ENCODE measurements at places on chromosomes 13 and 19.
A peak's percentile ranks its signal among the peaks of the same experiment; 100 is the strongest.

DNA sequence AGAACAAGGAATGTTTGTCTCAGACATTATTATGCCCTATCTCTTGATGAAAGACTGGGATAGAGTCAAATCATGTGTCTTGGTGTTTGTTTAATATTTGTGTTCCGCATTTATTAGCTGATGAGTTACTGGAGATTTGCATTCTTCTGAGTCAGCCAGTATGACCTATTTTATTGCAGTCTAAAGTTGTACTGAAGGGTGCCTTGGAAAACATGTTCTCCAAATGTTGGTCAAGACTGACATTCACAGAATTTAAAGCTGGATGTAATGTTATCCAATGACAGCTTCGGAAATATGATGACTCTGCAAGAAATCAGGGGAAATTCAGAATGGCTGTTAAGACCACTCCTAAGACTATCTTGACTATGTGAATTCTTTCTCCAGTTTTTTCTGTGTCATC, 134.0 kb downstream of the KCNRG start:
- no peak for DNase-seq

- DNase-seq: no peak
These were observed 57.7 kb downstream of the ATP7B start for GRCh38 chr13:51953347-51954195.

DNA sequence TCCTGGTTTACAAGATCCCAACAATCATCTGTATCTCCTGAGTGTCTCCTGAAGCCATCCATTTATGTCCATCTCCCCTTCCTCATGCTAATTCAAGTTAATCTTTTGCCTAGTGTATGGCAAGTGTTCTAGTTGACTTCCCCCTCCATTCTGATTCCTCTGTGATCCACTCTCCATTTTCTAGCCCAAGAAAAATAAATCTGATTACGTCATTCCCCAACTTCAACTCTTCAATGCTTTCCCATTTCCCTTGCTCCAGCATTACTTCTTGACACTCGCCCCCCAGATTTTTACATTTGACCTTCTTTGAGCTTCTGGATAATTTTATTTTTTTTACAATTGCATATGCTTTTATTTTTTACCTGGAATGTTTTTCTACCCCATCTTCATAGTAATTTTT, 640.8 kb downstream of the TBC1D4 start:
- no peak for DNase-seq

- DNase-seq: no peak
These were observed 354.4 kb upstream of the ARGLU1 start for GRCh38 chr13:106922384-106922783.

DNA sequence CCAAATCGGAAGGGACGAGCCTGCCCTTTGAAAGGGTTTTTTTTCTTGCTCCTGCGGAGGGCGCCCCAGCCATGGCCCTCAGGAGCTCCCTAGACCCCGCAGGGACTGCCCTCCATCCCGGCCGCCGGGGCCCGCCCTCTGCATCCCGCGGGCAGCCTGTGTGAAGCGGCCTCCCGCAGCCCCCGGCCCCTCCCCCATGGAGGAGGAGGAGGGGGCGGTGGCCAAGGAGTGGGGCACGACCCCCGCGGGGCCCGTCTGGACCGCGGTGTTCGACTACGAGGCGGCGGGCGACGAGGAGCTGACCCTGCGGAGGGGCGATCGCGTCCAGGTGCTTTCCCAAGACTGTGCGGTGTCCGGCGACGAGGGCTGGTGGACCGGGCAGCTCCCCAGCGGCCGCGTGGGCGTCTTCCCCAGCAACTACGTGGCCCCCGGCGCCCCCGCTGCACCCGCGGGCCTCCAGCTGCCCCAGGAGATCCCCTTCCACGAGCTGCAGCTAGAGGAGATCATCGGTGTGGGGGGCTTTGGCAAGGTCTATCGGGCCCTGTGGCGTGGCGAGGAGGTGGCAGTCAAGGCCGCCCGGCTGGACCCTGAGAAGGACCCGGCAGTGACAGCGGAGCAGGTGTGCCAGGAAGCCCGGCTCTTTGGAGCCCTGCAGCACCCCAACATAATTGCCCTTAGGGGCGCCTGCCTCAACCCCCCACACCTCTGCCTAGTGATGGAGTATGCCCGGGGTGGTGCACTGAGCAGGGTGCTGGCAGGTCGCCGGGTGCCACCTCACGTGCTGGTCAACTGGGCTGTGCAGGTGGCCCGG, 815 bp downstream of the MAP3K10 start:
- peak; percentile 30 for DNase-seq

DNA sequence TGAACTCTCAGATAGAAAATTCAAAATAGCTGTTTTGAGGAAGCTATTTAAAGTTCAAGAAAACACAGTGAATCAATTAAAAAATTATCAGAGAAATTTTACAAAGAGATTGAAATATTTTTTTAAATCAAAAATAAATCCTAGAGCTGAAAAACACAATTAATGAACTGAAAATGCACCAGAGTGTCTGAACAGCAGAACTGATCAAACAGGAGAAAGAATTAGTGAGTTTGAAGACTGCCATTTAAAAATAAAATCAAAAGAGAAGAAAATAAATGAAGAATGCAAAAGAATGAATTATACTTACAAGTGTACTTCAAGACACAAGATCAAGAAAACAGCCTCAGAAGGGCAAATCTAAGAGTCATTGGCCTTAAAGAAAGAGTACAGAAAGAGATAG, 1000.2 kb upstream of the ATXN8OS start:
- no peak for DNase-seq

- peak; percentile 96 for DNase-seq
These were observed 11.7 kb upstream of the ADGRE5 start for GRCh38 chr19:14369399-14370168.

DNA sequence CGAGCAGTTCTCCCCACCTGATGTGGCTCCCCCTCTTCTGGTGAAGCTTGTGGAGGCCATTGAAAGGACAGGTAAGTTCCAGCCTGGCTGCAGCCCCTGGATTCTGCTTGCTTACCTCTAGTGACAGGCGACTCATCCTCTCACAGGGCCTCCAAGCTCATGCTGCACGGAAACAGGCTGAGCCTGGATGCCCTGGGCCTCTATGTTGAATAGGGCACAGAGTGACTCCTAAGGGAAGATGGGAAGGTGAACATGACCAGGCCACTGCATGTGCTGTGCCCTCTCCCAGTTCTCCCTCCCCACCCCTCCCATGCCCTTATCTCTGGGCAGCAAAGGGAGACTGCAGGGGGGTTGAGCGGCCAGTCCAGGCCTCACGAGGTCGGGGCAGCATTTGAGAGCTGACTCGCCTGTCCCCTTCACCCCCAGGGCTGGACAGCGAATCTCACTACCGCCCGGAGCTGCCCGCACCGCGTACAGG, 7.6 kb downstream of the PIK3R2 start:
- no peak for DNase-seq

DNA sequence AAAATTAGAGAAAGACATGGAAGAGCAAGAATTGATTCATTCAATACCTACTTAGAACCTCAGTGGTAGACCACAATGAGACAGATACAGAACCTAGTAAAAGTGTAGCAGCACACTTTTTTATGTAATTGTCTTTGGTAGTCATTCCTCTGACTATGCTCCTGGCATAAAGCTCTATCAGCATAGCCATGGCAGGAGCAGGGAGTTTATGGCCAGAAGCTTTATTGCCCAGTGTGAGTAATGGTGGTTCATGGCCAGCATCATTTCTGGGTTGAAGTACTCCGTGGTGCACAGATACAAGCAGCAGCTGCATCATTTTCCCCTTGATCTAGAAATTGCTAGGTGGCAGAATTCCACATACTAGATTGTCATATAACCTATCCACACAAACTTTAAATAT, 352.6 kb downstream of the TBC1D4 start:
- DNase-seq: no peak

DNA sequence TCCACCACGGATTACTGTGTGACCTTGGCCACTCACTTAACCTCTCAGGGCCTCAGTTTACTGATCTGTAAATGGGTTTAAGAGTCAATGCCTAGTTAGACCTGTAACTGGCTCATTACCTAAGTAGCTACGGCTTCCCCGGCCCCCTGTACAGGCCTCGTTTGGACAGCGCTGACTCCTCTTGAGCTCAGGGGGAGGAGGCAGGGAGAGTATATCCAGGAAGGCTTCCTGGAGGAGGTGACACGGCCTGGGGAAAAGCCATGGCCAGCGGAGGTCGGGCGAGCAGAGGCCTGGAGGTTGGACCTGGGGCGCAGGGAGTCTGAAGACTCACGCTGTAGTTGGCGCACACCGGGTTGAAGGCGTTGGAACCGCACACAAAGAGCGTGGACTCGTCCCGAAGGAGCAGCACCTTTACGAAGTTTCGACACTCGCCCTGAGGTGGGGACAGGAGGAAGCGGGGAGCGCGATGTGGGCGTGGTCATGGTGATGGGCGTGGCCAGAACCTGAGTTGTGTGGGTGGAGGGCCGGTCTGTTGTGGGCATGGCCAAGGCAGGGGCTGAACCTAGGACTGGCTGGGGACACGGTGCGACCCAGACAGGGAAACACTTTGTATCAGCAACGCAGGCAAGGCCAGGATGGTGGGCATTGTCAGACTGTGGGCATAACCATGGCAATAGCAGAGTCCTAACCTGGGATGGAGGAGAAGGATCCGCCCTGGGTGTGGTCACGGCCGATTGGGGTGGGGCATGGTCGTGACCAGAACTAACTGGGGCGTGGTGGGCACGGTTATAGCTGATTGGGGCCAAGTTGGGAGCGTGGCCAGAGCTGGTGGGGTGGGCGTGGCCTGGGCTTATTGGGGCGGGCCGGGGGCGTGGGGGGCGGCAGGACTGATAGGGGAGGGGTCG, 3.6 kb downstream of the SEMA6B start:
- no peak for DNase-seq

DNA sequence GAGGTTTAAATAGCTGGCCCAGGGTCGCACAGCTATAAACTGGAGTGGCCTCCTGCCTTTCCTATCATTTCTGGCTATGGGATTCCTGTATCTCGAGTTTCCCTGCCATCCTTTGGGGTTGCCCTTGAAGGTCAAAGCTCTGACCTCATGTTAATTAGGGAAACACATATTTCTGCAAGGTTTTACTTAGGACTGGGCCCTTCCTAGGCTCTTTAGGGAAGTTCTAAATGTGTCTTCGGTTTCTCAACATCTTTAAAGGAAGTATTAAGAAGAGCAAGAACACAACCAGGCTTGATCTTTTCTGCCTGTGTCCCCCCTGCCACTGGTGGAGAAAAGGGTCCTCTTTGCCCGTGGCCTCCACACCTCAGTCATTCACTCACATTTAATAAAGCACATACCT, 10.8 kb downstream of the LCP1 start:
- no peak for DNase-seq

DNA sequence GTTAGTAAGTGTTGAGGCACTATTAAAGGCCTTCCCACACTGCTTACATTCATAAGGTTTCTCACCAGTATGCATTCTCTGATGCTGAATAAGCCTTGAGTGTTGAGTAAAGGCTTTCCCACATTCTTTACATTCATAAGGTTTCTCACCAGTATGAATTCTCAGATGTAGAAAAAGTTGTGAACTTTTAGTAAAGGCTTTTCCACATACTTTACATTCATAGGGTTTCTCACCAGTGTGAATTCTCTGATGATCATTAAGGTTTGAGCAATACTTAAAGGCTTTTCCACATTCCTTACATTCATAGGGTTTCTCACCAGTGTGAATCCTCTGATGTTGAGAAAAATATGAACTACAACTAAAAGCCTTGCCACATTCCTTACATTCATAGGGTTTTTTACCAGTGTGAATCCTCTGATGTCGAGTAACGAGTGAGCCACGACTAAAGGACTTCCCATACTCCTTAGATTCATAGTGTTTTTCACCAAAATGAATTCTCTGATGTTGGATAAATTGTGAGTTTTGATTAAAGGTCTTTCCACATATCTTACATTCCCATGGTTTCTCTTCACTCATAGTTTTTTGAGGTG, 24.2 kb downstream of the ZNF829 start:
- no peak for DNase-seq

DNA sequence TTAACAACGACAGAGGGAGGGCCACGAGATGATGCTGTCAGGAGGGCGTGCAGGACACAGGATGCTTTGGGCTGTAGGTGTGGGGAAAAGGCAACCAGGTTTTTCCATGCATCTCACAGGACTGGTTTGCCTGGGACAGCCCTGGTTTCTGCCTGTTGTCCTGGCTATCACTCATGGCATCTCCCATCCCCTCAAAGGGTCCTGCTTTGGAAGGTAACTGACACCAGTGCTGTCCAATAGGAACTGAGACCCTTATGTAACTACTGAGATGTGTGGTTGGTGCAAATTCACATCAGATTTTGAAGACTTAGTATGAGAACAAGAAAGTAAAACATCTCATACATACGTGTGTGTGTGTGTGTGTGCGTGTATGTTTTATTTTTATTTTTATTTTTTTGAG, 144.2 kb downstream of the URI1 start:
- no peak for DNase-seq

DNA sequence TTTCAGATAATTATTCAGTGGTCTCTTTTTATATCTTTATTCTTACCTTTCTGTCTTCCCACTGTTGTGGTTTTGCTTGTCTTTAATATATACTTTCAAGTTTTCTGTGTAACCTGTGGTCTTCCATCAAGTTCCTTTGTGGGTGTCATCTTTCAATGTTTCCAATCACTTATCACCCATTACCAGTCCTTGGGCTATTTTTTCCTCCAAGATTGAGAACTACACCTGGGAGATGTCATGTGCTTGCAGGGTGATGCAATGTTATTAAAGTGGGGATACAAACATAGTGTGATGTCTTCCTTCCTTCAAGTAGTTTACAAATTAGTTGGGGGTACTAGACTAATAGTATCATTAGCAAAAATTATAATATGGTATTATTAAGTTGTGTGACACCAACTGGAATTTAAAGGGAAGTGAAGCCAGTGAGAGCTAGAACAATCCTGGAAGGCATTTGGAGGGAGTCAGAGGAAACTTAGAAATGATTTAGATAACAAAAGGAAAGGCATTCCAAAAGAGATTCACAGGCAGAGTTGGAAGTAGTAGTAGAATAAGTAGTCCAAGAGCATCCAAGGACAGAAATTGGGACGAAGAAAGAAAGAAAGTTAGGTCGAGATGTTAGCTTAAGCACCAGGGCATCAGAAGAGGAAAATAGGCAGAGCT, 3.4 kb downstream of the FNDC3A start:
- DNase-seq: no peak

DNA sequence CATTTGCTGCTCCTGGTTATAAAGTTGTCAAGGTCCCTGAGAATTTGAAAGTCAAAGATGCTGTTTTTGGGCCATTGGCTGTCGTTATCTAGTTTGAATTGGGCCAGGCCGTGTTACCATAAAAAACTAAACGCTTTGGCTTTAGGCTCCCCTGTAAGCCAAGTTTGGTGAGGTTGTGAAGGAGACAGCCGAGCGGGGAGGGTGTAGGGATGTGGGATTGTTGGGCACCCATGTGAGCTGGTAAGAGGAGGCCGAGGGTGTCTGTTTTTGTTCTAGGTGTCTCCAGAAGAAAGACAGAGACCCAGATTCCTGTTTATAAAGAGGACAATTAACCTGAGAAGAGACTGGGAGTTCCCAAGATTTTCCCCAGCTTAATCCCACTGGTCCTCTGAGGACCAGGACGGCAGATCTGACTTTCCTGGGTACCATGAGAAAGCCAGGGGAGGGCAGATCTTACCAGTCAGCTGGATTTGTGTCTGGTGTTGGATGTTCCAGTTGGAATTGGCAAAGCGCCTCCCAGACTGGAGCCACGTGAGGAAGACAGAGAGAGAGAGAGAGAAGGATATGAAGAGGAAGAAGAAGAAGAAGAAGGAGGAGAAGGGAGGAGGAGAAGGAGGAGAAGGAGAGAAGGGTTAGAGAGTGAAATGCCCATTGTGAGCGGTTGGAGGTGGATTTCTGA, 25.1 kb downstream of the TMEM255B start:
- no peak for DNase-seq

All from CD4-positive, alpha-beta T cell treated with Interleukin-10 for 1 hour (primary cell).